Fibroblast of skin of right biceps (primary cell): ENCODE measurements at places on chromosomes 4 and X.

DNA sequence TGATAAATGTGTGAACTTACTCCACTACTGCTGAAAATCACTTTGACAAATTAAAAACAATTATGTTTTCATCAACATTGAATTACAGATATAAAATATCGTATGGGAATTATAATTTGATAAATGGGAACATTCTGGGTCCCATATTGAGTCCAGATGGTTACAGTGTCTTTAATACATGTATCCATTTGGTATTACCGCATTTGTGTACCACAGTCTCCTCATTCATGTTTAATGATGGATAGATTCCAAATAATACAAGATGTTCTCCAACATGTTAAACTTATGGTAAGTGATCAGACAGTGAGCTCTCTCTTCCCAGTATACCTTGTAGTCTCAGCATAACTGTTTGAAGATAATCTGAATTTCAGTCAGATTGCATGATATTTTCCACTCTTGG lies 1706.8 kb upstream of the PCDH7 start:
- no peak for DNase-seq

DNA sequence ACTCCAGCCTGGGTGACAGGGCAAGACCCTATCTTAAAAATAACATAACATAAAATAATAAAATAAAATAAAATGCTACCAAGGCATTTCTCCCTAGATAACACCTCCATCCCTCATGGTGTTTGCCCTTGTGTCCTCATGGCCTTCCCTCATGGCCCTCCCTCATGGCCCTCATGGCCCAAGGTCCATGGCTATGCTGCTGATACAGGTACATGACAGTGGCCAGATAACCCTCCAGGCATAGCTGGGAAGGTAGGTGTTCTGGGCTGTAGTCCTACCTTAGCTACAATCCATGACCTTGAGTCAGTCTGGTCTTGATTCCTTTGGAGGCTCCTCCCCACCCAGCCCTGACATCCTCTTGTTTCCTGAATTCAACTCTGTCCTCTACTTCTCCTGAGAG lies 75.2 kb downstream of the PJA1 start:
- no peak for DNase-seq

DNA sequence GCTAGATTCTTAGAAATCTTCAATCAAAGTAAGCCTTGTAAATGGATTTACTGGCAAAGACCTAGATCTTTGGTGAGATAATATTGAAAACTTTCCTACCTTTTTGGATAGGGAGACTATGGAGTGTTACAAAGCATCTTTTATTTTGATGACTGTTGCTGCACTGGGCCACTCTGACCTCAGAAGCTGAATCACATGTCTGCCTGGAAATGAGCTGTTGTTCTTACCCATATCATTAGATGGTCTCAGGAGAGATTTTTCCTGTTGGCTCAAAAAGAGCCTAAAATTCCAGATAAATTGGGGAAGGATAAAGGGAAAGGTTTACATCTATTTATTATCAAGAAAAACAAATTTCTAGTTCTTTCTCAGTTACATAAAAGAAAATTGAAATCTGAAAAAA lies 127.5 kb upstream of the BMP3 start:
- DNase-seq: peak; percentile 15

DNA sequence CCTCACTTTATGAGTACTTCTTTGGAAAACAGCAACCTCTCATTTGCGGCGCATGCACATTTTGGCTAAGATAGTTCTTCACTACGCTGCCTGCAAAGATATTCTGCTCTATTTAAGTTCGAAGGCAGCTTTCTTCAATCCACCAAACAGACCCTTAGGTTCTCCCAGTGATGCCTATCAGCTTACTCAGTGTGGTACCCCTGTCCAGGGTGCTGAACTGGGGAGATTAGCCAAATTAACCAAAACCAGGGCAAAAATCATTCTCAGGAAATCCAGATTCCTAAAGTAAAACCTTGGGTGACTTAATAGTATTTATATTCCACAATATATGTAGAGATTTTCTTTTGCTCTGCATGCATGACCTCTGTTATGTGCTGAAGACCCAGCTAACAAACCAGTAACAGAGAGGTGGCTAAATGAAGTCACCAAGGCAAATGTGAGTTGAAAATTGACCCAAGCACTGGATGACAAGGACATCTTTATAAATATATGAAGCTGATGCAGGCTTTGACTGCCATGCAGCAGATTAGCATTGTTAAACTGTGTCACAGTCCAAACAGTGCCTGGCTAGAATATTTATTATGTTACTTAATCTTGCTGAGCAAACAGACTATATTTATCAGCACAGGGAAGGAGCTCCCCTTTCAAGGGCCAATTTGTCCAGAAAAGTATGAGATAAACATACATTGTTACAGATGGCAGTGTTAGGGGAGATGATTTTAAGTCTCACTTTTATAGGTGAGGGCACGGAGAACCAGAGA lies 418.2 kb downstream of the STIM2 start:
- peak; percentile 45 for DNase-seq

- peak; percentile 64 for DNase-seq
These were observed 14.3 kb downstream of the FAM47B start for GRCh38 chrX:34956916-34957315.

- DNase-seq: no peak
These were observed at the start of gene CT55 for GRCh38 chrX:135170877-135171519. CT55 (minus strand) TSS chrX:135171398; CDS start chrX:135171171, 227 bp downstream.
